ENCODE measurements at places on chromosomes 5 and 9.

DNA sequence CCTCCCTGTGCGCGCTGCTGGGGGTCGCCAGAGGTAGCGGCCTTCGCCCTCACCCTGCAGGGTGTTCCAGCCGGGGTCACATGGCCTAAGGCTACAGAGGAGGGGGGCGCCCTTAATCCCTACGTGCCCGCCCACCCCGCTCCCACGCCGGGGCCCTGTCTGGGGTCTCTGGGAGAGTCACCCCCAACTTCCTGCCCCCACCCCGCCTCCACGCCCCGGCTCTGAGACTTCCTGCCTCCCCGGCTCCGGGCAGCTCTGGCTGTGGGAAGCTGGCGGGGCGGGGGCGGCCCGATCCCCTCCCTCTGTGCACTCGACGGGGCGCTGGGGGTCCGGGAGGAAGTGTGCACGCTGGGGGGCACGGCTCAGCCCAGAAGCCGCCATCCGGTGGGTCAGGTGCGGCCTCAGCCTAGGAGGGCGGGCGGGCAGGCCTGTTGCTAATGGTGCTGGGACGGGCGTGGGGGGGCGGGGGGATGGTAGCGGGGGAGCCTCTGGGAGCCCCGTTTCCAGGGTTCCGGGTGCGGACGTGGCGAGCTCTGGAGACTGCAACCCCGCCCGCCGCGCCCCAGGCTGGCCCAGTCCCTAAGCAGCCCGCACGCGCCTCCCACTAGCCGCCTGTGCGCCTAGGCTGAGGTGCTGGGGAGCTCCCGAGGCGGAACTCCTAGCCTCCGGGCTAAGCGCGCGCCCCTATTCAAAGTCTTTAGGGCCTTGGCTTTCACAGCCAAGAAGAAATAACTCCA lies 61.6 kb downstream of the CXXC5 start:
- peak; percentile 53 for DNase-seq

- DNase-seq, result peak; percentile 8
Measured at GRCh38 chr5:91219091-91219802, 163.9 kb downstream of the ARRDC3 start.

GRCh38 chr5:58918021-58918729 lies 335.3 kb downstream of the RAB3C start:
- DNase-seq, result no peak

DNA sequence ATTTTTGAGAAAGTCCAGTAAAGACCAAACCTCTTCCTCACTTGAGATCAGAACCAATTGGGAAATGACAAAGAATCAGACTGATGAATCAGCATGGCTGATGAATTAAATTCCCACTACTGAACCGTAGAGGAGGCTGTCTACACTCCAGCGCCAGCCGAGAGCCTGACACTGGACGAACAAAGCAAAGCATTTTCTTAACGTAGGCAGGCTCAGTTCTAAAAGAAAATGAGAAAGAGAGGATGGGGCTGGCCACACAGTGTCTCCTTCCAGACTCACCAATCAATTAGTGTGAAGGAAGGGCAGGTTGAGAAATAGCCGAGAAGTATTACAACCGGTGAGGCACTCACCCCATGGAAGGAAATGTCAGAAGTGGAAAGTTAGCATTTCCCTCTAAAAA lies 49.4 kb downstream of the ITGA1 start:
- DNase-seq, result peak; percentile 25

- DNase-seq, result peak; percentile 98
Measured at GRCh38 chr9:137083394-137084004, 3.3 kb upstream of the MAN1B1 start.

GRCh38 chr5:174801798-174802197 lies 77.4 kb downstream of the MSX2 start:
- DNase-seq, result no peak

DNA sequence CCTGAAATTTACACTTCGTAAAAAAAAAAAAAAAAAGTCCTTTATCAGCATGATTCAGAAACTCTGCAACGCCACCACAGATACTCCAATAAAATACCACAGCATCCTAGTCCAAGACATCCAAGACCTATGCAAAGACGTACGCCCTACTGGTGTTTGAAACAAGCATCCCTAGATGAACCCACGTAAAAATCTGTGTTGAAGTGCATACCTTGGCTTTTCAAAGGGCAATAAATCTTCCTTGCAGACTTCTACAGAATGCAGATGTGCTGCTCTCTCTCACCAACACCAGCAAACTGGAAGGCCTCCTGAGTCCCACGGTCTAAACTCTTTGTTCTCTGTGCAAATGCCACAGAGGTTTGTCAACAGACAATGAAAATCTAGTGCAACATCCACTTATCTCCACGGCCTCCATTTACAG lies 38.8 kb downstream of the MYO10 start:
- no peak for DNase-seq

DNA sequence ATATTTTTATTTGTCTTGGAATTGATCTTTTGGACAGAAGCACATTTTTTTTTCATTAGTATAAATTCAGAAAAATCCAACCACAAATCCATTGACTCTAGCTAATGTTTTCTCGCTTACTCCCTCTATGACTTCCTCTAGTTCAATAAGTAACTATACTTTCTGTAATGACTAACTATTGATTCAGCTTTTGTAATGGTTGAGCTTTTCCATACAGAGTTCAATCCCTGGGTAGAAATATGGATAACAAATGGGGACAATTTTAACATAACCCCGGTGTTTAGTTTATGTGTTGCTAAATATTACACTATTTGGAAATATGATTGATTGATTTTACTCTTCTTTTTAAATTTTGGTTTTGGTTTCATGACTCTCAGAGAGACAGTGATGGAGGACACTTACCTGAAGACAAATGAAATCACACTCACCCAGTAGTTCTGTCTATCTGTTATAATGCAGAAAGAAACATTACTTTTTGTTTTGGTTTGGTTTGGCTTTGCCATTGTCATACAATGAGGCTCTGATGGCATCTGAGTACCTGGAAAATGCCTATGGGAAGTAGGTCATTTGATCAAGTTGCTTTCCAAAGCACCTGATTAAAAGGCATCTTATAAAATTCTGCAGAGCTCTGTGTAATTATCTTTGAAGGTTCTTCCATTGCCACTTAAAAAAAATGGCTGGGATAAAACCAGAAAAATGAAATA lies 309.7 kb upstream of the MPDZ start:
- DNase-seq, result no peak

DNA sequence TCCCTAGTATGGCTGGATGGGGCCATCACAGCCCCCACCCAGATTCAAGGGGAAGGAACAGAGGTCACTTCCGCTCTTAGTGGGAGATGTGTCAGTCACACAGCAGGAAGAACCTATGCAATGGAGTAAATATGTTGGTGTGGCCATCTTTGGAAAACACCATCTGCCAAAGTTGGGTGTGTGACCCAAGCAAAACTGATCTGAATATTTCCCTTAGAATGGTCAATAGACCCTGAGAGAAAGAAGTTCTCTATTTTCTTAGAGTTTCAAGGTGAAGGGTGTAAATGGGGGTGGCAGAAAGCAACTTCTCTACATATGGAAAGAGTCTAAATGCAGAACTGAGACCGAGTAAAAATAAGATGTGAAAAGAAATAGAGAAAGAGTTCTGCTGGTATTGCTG lies 212.7 kb downstream of the ESM1 start:
- DNase-seq, result no peak

DNA sequence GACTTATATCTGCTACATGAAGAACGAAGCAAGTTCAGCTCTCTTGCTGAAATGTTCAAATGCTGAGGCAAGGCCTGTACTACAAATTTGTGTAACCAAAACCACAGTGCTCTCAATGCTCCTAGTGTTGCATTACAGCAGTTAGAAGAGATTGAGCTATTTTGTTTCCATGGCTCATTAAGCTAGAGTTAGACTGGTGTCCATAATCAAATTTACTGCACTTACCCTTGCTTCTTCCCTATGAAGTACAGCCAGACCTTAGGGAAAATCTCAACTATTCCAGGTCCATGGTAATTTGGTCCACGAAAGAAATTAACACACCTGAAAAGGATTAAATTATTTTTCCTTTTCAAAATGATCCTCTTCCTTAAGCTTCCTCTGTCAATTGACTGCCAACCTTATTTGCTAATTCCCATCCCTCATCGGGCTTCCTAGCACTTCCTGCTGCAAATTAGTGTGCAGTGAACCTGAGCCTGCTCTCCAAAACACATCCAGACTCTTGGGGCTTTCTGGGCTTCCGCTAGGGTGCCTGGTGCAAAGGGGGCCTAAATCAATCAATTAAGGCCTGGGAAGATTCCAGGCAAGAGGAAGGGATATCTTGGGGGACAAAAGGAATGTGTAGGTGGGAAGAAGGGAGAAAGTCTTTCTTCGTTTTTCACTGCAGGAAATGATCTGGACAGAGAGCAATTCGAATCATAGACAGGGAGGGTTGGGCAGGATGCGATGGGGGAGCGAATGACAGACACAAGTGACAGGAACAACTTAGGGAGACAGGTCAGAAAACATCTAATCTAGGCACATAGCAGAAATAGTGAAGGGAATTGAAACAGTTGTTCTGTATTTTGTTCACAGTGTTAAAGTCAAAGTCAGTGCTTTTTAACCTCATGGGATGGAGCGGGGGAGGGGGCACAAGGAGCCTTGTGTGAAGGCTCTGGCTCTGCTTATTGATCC lies 542.4 kb downstream of the RAB3C start:
- peak; percentile 15 for DNase-seq

GRCh38 chr9:79902825-79903600 lies 331.2 kb downstream of the TLE4 start:
- DNase-seq, result no peak

DNA sequence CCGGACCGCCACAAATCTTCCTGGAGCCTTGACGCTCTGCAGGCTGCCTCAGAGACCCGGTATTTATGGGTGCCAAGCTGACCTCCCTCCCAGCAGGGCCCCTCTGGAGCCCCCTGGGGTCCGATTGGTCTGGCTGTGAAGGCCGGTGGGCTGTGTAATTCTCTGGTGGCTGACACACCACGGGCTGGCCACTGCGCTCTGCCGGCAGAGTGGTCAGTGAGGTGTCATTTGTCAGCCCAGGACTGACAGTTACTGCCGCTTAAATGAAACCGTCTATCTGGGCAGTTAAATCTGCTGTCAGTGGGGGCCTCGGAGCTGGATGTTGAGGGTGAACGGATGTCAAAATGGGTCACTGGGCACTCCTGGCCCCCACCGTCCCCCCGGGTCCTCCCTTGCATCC lies 10.7 kb downstream of the NR5A1 start:
- DNase-seq, result no peak
